ENCODE measurements at places on chromosomes 2 and 18.
A peak's percentile ranks its signal among the peaks of the same experiment; 100 is the strongest.

GRCh38 chr18:73007915-73008308 is 140.1 kb upstream of the NETO1 start:
- DNase-seq = no peak

- no peak for DNase-seq
These were observed 119.9 kb downstream of the HNMT start for GRCh38 chr2:138084206-138084605.

- DNase-seq = no peak
These were observed 23.6 kb downstream of the SP3 start for GRCh38 chr2:173941567-173941966.

DNA sequence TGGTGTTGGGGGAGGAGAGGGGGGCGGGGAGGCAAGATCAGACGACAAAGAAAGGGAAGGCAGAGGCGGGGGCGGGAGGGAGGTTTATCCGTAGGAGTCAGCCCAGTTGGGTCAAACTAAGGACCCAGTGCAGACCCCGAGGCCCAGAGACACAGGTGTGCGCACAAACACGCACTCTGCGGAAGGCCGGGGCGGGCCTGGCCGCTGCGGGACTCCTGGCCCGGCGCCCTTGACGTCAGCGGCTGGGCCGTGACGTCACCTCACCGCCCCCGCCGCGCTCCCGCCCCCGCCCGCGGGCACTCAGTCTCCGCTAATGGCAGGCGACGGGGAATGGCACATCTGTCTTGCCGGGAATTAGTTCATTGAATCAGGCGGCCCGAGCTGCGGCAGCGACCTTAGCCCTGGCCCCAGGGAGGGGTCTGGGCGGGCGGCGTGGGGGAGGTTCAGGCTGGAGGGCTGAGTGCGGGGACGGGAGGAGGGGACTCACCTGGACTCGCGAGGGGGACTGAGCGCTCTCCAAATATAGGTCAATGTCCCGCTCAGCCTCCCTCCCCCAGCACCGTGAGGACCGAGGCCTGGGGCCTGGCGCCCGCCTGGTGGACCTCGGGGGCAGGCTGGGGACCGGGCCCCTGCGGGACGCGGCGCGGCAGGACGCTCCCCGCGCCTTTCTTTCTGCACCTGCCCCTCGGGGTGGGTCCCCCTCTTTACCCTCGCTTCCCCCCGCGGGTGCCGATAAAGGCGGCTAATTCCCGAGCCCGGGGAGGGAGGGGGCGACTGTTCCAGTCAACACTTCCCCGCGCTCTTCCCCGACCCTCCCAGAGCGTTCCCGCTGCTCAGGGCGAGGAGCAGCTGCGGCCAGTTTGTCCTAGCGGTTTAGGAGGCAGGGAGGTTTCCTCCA is 15.5 kb upstream of the ECEL1 start:
- no peak for DNase-seq

GRCh38 chr2:39094717-39095363 is 26.0 kb downstream of the SOS1 start:
- no peak for DNase-seq

DNA sequence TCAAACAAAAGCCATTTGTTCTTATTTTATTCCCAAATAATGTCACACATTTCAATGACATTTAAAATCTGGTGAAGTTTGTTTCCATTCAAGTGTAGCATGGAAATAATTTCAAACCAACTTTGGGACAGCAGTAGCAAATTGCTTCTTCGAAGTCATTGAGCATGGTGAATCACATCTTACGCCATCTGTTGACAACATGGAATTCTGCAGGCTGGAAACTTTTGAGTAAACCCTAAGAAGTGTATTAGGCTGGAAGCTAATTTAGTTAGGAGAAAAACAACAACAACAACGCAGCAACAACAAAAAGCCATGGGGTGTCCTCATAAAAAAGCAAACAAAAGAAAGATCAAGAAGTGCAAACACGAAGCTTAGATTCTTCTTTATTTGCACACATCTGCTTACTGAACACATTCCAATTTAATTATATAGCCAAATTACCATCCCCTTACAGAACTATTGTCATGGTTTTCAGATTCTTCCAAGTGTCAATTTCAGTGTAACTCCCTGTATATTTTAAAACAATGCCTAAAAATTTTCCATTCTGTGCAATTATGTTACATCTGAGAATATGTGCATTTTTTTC is 659.0 kb upstream of the CDH7 start:
- no peak for DNase-seq

- no peak for DNase-seq
These were observed 143.6 kb downstream of the TDRD15 start for GRCh38 chr2:21267232-21267835.

GRCh38 chr2:16726577-16726976 is 60.9 kb upstream of the CYRIA start:
- no peak for DNase-seq

GRCh38 chr2:228522276-228522675 is 340.8 kb upstream of the SPHKAP start:
- DNase-seq = no peak

- DNase-seq = peak; percentile 3
These were observed 70.6 kb downstream of the RPE start for GRCh38 chr2:210072922-210073509.

- DNase-seq = no peak
These were observed 26.2 kb downstream of the EPC2 start for GRCh38 chr2:148670773-148671172.

DNA sequence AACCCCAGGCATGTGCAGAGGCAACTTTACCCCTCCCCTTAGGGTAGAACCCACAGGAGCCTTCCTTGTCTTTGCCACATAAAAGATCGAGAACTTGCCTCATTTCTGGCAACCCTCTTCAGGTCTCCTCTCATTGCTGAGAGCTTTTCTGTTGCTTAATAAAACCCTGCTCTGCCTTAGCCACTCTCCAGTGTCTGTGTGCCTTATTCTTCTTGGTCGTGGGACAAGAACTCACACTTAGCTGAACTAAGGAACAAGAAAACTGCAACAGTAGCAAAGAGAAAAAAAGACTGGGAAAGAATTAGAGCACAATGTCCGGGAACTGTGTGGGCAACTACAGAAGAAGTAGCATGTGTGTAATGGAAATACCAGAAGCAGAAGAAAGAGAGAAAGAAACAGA is 56.2 kb upstream of the SMIM21 start:
- no peak for DNase-seq

GRCh38 chr2:102140377-102140776 is 2.2 kb upstream of the IL1R1 start:
- no peak for DNase-seq

- no peak for DNase-seq
These were observed 168.4 kb downstream of the SOCS6 start for GRCh38 chr18:70457223-70457622.

- DNase-seq = no peak
These were observed 127.8 kb upstream of the NDUFV2 start for GRCh38 chr18:8974696-8975095.

DNA sequence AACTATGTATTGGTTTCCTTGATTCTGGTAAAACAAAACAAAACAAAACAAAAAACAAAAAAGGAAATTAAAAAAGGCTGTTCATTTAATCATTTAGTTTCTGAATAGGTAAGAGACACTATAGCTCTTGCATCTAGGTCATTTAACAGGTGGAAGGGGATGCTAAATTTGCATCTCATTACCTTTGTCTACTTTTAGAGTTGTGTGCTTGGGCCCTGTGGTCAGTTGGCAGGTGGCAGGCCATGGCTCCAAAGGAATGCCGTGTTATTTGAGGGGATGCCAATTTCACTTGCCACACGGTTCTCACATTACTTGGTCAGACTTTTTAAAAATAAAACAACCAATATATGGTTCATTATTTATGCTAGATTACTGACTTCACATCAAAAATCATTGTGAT is 9.2 kb downstream of the GALNT13 start:
- no peak for DNase-seq

DNA sequence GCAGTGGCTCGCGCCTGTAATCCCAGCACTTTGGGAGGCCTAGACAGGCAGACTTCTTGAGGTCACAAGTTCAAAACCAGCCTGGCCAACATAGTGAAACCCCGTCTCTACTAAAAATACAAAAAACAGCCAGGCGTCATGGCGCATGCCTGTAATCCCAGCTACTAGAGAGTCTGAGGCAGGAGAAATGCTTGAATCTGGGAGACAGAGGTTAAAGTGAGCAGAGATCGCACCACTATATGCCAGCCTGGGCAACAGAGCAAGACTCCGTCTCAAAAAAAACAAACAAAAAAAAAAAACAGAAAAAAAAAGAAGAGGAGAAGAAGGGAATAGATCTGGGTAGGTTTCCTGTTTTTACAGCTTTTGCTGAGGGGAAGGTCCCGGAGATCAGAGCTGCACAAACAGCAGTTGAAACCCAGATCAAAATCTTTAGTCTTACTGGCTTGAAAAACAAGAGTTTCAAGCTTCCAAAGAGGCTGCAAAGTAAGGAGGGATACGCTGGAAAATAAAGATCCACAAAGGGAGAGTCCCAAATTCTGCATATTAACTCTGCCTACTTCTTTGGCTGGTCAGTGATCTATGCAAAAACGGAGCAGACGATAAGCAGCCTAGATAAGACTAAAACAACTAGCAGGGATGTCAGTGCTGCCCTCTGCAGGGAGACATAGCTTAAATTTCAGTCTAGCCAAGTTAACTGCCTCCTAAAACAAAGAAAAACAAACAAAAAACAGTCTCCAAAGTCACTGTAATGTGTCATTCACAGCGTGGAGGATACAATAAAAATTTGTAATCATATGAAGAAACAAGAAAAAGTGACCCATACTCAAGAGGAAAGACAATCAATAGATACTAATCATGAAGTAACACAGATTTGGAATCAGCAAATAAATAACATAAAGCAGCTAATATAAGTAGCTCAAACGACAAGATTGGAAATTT is 74.1 kb downstream of the TLK1 start:
- DNase-seq = peak; percentile 43

DNA sequence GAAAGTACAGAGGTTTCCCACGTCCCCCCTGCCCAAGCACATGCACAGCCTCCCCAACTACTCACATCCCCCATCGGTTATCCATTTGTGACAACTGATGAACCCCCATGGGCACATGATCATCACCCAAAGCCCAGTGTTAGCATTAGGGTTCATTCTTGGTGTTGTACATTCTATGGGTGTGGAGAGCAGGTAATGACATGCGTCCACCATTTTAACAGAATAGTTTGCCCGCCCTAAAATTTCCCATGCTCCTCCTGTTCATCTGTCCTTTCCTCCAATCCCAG is 74.3 kb downstream of the LONRF2 start:
- no peak for DNase-seq

- no peak for DNase-seq
These were observed 318.2 kb downstream of the ADCYAP1 start for GRCh38 chr18:1222880-1223279.

GRCh38 chr2:8882094-8882493 is 44.7 kb upstream of the KIDINS220 start:
- DNase-seq = no peak

GRCh38 chr18:58541789-58542425 is 87.0 kb downstream of the ALPK2 start:
- DNase-seq = no peak

- DNase-seq = no peak
These were observed 52.4 kb downstream of the STK39 start for GRCh38 chr2:168194784-168195522.

GRCh38 chr2:28000287-28000686 is 109.8 kb downstream of the BABAM2 start:
- DNase-seq = no peak

GRCh38 chr2:75506101-75506697 is 54.5 kb downstream of the EVA1A start:
- DNase-seq = no peak

- DNase-seq = peak; percentile 76
These were observed at the start of gene SCLY for GRCh38 chr2:238060542-238061314. TSS of gene SCLY (plus strand) at chr2:238061001. CDS start at chr2:238061055, 54 bp downstream.

- DNase-seq = no peak
These were observed 13.6 kb upstream of the ANKRD53 start for GRCh38 chr2:70964596-70965386.
